ENCODE measurements at places on chromosomes 6 and 20.

GRCh38 chr6:124994648-124995047 is 32.4 kb downstream of the RNF217 start:
- DNase-seq: no peak

- DNase-seq: no peak
Observed at GRCh38 chr20:44961870-44962267, 1.7 kb upstream of the TOMM34 start.

DNA sequence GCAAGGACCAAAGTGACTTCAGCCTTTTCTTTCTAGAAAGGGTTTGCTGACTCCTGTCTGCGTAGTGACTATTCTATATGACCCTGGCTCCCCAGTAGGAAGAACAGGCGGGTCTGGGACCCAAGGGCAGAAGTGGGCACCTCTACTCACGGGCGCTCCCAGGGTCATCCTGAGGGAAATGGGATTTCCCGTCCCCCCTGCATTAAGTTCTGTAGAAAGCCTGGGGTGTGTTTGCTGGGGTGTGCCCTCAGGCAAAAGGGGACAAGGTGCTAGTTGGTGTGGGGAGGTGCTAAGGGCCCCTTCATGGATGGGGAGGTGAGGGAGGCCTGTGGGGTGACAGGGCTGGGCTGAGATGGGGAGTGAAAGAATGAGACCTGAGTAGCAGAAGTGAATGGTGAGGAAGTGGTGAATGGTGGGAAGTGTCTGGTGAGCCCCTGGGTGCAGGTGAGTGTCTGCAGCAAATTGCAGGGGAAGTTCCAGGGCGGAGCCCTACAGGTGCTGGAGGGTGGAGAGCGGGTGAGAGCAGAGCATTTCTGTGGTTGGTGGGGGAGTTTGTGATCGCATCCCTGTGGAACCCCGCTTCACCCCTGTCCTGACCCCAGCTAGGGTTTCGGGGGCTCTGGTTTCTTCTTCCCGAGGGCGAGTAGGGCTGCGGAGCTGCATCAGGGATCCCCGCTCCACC is 21.1 kb downstream of the RAET1L start:
- DNase-seq: no peak

GRCh38 chr6:105135907-105136430 is 43.8 kb downstream of the POPDC3 start:
- no peak for DNase-seq

DNA sequence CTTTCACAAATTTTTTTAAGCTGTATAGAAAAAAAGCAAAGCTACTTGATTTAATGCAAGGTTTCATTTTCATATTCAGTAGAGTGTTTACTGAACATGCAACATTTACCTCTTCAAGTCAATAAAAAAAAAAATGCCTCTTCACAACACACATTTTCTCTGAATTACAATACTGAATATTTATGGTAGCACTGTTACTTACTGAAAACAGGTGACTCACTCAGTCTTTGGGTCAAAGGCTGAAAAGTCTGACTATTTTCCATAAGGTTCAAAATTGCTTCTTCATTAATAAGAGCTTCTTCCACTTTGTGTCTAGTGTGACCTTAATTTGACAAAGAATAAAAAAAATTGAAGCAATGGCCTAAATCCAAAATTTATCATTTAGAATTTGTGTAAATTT is 101.9 kb downstream of the REV3L start:
- no peak for DNase-seq

DNA sequence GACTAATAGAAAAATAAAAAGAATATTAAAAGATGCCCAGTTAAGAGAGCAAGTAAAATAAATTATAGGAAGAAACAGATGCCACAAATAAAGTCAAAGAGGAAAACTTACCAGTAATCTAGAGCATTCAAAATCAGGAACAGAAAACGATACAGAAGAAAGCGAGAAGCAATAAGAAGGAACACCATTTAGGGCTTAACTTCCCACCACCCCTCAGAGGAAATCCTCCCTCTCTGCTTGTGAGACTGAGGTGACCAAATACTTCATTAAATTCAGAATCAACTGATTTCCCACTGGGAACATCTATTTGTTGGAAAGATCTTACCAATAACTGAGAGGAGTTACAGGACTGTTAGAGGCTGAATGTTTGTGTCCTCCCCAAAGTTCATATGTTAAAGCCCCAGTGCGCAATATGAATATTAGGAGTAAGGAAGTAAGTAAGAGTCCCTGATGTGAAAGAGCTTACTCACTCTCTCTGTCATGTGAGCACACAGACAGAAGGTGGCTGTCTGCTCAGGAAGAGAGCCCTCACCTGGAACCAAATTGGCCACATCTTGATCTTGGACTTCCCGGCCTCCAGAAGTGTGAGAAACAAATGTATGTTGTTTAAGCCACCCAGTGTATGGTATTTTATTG is 19.5 kb downstream of the KATNA1 start:
- no peak for DNase-seq

DNA sequence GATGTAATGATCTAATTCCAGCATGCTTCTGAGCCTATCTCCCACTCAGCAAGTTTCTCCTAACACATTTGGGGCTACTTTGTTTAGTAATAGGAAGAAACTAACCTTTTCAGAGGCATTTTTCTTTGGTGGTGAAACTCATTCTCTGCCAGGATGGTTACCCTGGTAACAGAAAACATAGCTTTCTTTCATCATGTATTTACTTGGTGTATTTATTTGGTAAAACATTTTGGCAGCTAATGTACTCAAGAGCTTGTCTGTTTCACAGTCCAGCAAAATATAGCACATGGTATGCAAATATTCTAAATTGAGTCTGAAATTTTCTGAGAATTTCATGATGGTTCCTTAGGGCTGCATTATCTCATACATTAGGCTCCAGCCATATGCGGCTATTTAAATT is 100.0 kb downstream of the SLC35B3 start:
- no peak for DNase-seq

DNA sequence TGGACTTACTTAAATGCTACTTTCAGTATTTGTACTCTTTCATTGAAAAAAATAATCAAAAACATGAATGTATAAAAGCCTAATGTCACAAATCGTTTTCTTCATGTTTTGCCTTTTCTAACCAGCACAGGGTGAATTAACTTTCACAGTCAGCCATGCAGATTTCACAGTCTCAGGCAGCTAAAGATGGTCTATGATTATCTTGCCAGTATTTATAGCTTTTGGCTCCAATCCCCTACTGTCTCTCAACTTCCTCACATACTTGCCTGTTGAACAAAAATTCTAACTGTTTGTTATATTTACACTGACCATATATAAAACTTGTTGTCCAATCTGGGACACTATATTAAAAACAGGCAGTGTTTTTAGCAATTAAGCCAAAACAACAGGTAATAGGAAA is 358.2 kb downstream of the ARHGAP18 start:
- no peak for DNase-seq

DNA sequence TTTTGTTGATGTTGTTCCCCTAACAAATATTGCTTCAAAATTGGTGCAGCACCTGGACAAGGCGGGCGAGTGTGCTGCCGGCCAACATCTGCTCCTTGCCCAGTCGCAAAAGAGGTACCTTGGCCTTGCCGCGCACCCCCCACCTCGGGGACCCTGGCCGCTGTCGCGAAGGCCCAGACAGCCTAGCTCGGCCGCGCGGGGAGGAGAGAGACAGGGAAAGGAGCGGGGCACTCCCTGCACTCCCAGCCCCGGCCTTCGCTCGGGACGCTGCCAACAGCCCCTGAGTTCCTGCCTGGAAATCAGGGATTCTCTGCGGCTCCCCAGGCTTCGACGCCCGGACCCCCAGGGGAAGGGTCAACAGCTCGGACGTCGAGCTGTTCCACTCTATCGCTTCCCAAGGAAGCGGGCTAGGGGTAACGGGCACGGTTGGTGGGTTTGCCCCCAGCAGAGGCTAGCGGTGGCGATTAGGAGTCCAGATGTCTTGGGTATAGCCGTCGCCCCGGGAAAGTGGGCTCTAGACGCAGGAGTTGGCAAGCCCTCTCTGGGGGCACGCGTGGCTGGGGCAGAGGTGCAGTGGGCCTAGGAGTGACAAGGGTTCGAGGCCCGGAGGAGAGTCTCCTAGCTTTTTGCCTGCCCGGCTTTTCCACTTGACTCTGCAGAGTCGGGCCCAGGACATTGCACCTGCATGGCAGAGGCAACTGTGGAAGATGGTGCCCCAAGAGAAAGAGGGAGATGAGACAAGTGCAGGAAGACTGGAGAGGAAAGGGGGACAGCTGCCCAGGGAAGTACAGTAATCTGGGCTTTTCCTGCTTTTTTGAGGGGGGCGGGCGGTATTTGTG is 8.2 kb downstream of the POU3F2 start:
- DNase-seq: no peak

- DNase-seq: no peak
Observed at GRCh38 chr6:111992851-111993250, 61.1 kb upstream of the CCN6 start.

DNA sequence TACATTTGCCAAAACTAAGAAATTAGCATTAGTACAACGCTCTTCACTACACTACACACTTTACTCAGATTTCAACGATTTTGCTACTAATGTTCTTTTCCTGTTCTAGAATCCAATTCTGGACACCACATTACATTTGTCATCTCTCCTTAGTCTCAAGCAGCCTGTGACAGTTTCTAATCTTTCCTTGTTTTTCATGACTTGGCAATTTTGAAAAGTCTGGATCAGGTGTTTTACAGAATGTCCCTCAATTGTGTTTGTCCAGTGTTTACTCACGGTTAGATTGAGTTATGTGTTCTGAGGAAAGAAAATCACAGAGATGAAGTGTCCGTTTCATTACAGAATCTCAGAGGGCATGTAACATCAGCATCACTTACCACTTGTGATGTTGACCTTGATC is 372.6 kb downstream of the TFAP2A start:
- DNase-seq: no peak

DNA sequence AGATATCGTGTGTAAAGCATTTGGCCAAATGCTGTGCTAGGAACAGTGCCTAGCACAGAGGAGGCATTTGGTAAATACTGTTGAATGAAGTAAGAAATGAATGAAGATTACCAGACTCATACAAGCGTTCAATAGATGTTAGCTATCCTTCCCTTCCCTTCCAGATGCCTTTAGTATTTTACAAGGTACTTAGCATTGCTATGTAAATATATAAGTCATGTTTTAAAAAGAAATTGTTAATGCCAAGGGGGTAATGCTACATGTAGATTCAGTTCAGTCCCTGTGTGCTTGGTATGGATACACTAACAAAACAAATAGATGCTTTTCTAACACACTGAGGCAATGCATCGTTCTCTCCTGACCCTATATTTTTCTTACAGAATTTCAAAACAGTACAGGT is 407.2 kb downstream of the ADGRB3 start:
- no peak for DNase-seq

GRCh38 chr6:6750594-6751265 is 162.2 kb downstream of the LY86 start:
- DNase-seq: no peak

DNA sequence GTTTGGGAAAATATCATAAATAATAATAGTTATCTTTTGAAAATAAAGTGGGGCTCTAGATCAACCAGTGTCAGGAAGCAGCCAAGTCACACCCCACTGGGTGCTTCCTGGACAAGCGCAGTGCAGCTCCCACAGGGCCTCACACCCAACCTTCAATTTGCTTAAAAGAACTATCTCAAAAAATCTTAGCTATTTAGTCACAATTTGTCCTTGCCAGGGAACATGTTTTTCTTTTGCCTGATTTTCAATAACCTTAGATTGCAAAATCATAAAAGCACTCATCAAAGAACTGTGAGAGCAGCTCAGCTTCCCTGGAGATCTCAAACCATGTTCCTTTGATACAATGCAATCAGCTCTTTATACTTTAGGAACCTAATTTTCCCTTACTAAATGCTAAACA is 1.6 kb upstream of the NCOA7 start:
- no peak for DNase-seq

GRCh38 chr6:13528777-13529343 is 41.5 kb upstream of the GFOD1 start:
- DNase-seq: no peak

DNA sequence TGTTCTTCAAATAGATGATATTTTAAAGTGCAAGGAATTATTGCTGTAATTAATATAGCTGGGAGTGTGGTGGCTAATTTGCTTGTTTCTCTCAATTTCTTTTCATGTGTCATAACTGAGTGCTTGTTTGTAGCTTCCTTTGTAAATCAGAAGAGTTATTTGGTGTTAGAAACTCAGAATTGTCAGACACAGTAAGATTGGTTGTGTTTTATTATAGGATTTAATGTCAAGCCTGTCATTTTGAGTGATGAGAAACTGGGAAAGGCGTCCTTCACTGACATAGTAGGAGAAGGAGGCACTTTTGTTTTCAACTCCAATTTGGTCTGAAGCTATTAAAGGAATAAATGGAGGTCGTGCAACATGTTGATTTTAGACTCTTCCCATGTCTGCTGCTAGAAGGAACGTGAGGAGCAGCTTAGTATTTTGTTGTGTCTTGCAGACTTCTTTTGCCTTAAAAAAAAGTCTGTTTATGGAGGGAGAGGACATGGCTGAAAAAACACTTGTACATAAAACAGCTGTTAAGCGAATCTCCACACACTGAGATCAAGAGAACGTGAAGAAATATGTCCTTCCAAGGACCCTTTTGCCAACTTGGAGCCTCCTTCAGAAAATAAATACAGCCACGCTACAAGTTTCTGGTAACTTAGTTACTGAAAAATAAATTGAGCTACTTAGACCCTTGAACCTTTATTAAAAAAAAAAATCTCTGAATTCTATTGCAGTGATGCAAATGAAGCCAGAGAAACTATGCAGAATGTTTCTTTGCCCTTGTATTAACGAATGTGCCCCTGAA is 59.5 kb downstream of the BMP6 start:
- no peak for DNase-seq

DNA sequence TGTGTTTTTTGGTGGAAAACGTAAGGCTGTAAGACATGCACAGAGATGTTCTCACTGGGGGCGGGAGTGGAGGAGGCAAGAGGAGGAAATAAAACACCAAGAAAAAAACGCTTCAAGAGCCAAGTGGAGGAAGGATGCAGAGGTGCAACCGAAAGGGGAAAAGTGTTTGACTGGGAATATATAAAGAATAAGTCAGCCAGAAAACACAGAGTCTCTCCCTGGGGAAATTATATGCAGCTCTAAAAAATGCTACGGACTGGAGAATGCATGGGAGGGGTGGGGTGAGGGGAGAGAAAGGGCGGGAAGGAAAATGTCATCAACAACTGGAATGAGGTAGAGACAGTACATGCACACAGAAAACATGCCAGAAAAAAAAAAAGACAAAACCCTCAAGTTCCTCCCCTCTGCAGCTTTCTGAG is 133.5 kb downstream of the SCML4 start:
- DNase-seq: no peak

- peak; percentile 14 for DNase-seq
Observed at GRCh38 chr6:14542670-14543366, 425.2 kb downstream of the CD83 start.

DNA sequence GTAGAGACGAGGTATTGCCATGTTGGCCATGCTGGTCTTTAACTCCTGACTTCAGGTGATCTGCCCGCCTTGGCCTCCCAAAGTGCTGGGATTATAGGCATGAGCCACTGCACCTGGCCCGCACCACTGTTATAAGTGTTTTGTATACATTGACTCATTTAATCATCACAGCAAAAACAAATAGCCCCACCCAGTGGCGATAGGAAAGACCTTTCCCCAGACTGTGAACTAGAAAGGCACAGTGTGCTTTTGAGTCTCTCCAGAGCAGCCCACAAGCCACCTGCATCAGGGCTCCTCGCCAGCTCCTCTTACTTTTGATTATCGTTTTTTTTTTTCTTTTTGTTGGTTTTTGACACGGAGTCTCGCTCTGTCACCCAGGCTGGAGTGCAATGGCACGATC is 27.9 kb upstream of the ZFP64 start:
- DNase-seq: no peak
